Bronchus fibroblast of lung (primary cell): ENCODE measurements at places on chromosomes 7 and 10. TPM values are rescaled to one million over a fixed set of nuclear protein-coding genes. Genes with fewer than 3 reads are reported as not detected.

Gene PBLD
- total RNA-seq = 1.3 and 2.1 TPM in 2 replicates

Gene OR9A2
- not detected in 2 replicates for total RNA-seq

Gene IL6
- total RNA-seq = 0.17 and 1.0 TPM in 2 replicates

Gene CLEC2L
- total RNA-seq = not detected in 2 replicates

Gene MKI67
- 34.0 and 35.1 TPM in 2 replicates for total RNA-seq
